ENCODE measurements at places on chromosomes 3 and 15.

DNA sequence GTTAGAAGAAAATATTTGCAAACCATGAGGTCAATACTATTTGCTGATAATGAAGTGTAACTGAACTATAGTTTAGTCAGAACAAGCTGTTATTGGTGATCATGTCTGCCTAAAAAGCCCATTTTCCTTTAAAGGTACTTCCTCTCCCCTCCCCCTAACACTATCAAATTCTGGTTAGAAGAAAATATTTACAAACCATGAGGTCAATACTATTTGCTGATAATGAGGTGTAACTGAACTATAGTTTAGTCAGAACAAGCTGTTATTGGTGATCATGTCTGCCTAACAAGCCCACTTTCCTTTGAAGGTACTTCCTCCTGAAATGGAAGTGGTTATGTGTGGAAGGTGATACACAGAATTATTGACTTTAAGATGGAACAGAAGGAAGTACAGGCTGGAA is 46.9 kb downstream of the PROS1 start:
- DNase-seq: no peak

DNA sequence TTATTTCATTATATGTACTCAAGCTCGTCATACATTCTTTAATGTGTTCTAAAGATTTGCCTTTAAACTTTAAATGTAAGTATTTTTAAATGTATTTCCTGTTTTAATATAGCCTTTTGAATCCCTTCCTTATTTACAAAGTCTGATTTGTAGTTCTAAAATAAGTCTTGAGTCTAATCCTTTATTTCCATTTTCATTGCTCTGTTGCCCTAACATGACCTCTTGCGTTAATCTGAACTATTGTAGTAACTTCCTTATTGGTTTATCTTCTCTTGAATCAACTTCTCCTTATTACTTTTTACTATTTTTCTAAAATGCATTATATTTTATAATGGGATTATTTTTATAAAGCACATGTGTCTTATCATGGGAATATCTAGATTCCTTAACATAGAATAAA is 24.0 kb downstream of the KNL1 start:
- no peak for DNase-seq

DNA sequence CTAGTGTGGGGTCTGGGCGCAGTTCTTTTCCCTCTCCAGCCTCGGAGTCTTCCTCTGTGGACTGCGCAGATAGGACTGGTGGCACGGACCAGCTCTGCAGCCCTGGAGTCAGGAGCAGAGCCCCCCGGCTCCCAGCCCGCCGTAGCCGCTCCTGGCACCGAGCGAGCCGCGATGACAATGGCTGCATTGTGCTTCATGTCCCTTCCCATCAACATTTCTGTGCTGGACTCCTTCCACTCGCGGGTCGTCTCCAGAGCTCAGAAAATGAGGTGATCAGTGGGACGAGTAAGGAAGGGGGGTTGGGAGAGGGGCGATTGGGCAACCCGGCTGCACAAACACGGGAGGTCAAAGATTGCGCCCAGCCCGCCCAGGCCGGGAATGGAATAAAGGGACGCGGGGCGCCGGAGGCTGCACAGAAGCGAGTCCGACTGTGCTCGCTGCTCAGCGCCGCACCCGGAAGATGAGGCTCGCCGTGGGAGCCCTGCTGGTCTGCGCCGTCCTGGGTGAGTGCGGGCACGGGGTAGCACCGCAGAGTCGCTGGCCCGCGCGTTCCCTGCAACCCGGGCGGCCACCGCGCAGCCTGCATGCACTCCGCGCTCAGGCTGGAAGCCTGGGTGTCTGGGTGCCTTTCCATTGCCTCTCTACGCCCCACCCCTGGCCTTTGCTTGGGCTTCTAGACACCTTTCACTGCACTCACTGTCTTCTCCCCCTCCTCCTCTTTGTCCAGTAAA is at the start of gene TF:
TSS of gene TF (plus strand) at position 413 of the 731 bp plus-strand sequence. CDS start at position 461, 48 bp downstream.
- no peak for DNase-seq

DNA sequence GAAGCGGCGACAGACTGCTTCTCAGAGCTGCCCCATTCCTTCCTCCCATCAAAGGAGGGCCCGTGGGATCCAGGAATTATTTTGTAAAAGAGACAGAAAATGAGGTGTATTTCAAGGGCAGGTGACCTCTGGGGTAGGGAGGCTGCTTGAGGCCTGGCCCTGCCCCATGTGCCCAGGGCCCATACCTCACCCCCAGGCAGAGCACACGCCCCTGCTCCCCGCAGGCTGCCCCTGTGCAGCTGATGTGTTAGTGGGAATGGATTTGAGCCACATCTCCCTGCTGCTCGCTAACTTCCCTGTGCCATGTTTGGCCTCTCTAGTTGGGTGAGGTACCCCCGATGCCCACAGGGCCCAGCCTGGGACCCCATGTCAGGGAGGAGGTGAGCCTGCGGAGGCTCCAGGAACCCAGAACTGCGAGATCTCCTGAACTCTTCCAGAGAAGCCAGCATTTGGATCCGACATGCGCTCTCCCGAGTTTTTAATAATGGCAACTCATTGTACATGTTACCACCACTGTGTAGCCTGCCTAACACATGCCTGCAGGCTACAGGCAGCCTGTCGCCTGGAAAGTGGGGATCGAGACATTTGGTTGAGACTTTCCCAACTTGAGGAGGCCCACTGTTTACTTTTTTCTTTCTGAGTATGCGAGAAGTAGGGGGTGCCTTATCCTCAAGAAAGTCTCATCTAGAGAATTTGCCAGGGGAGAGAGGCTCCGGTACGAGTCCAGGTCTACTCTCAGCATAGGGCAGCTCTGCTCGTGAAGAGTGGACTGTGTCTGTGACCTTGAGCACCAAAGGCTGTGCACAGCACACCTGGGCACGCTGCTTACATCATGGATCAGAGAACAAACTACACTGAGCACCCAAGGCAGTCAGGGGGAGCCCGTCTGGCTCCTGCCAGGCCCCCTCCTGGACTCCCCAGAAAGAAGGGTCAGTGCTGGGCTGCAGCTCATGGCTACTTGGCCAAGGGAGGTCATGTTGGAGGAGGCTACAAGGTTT is 36.1 kb downstream of the PCSK6 start:
- no peak for DNase-seq

DNA sequence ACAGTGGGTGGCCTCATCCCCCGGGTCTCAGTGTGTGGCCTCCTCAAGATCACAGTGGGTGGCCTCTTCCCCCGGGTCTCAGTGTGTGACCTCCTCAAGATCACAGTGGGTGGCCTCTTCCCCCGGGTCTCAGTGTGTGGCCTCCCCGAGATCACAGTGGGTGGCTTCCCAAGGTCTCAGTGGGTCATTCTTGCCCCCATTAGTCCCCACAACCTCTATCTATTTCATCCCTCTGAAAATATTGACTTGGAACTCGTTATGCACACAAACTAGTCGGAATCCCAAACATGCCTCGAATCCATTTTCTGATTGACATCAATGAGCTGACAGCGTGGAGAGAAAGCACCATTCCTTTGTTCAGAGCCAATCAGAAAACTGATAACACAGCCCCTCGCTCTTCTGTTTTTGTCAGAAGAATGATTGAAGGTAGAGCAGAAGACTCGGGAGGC is 10.8 kb upstream of the SSUH2 start:
- no peak for DNase-seq

DNA sequence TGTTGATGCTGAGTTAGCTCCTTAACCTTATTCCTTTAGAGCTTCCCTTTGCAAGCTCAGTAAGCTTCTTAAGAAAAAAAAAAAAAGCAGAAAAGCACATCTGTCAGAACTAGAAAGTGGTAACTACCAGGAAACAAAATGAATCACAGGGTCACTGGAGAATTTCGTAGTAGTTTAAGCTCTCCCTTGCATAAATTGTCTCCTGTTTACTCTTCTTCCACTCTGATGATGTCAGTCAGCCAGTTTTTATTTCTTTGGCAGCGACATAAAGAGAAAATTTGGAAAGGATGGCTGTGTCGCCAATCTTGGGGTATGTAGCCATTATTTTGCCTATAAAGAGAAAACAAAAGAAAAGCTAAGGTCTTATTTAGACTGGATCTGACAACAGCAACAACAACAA is 3.2 kb upstream of the GABRR3 start:
- no peak for DNase-seq

DNA sequence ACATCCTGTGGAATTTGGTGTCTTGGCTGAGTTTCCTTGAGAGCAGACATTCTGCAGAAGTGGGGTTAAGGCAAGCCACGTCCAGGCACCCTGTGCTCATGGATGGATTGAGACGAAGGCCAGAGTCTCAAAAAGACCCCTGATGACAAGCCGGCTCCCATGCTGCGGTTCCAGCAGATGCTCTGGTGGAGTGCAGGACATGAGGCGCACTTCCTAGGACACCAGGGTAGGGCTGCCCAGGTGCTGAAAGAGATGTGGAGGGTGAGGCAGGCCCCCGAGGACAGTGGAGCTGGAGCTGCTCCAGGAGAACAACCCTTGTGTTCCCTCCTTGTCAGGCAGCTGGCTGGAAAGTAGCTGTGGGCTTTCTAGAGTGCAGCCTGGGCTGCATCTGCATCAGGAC is 81.0 kb downstream of the ASB7 start:
- DNase-seq: no peak

DNA sequence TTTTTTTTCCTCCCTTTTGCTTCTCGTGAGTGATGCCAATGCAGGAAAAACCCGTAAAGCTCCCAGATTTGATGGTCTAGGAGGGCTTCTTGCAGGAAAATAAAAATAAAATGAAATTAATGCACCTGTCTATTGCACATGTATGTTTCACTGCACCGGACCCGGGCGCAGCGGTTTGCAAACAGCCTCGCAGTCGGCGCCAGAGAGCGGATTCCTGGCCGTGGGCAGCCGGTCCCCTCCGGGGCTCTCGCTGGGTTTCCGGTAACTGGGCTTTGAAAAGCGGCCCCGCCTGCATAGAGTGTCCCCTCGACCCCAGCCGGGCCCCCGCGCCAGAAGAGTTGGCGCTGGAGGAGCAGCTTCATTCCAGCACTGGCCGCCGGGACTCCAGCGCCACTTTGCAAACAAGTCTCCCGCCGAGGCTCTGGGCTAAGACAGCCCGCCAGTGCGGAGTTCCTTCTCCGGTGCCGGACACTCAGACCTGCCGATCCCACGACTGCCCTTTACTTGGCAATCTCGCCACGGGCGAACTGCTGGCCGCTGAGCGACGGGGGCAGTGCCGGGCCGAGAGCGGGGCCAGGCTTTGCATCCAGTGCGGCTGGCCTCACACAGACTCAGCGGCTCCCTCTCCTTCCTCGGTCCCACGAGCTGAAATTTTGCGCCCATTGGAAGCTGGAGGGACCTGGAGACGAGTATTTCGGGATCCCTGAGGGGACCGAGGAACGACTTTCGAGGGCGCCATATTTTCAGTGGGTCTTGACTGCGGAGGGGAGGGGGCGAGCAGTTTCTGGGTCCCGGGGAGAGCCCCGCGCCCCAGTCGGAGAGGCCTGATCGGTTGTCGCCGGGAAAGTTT is 225.9 kb upstream of the C2CD4B start:
- DNase-seq: peak; percentile 50

Measured in epithelial cell of esophagus (primary cell).